ENCODE measurements at places on chromosomes 12 and 14.

DNA sequence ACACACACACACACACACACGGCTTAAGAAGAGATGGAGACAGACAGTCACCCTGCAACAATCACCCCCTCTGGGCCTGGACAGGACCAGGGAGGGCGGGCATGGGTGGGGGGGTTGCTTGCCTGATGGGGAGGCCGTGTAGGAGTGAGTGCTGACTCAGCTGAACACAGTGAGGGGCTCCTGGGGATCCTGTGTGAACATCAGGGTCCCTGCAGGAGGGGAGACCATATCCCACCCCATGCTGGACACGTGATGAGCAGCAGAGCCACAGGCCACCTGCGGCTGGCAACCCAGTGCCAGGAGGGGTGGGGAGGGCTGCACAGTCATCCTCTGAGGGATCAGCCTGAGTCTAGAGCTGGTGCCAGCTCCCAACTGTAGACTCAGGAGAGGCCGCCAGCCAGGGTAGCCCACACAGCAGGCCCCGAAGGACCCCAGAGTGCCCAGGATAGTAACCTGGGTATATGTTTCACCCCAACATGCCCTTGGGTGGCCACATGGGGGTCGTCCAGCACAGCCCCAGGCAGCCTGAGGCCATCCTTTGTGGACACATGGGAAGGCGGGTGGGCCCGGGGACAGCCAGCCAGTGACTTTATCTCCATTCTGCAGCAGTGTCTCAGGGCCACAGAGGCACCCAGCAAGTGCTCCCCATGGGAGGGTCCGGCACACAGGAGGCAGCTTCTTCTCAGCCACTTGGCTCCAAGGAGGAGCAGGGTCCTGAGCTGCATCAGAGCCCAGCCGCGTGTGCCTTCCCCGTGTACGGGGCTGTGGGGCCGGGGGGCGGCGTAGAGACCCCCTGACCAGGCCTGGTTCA, 73.7 kb upstream of the SFSWAP start:
- no peak for DNase-seq

GRCh38 chr14:54590481-54590880, 23.6 kb downstream of the SAMD4A start:
- DNase-seq: no peak

DNA sequence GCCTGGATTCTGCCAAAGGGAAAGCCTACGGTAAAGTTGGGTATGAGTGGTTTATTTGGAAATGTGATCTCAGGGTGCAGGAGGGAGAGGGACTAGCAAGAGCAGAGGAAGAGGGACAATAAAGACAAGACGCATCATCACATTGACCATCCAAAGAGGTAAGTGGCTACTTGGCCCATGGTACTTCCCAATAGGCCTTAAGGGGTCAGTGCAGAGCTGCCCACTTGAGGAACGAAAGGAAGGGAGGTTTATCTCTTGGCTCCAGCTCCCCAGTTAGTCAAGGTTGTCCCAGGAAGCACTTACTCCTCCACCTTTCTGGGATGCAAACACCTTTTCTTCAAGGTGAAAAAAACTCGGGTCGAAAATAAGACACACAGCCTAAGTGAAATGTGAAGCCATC, 323.9 kb downstream of the TMEM132D start:
- no peak for DNase-seq

DNA sequence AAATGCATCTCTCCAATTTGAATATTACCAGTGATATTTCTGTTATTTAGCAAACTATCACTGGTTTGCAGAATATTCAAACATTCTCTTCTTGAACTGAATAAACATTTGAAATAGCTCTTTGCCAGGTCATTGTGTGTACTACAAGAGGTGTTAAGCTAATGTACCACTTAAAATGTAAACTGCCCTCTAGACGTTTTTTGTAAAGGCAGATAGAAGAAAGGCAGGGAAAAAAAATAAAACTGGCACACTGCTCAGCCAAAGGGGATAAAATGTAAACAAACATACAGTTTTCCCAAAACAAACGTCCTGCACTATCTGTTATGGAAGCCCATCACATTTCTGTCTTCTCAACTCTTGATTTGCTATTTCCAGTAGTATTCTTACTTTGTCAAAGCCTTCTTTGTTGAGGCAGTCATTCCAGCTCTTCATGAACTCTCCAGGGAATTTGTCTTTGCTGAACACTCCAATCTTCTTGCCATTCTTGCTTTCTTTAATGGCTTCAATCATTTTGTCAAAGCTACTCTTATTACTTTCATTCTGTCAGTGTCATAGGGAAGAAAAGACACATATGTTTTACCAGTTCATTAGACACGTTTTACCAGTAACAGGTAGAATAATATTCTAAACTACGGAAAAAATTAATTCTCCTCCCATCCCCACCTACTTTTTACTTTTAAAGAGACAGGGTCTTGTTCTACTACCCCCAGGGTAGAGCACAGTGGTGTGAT, 13.7 kb downstream of the SUPT16H start:
- no peak for DNase-seq

Measured in natural killer cell treated with Interleukin-12 subunit alpha and Interleukin-12 subunit beta and Interleukin-15 and Interleukin-18, amount 100 ng/mL, for 72 hours (primary cell).